EH (cell line): ENCODE measurements at places on chromosomes 5 and 9.

DNA sequence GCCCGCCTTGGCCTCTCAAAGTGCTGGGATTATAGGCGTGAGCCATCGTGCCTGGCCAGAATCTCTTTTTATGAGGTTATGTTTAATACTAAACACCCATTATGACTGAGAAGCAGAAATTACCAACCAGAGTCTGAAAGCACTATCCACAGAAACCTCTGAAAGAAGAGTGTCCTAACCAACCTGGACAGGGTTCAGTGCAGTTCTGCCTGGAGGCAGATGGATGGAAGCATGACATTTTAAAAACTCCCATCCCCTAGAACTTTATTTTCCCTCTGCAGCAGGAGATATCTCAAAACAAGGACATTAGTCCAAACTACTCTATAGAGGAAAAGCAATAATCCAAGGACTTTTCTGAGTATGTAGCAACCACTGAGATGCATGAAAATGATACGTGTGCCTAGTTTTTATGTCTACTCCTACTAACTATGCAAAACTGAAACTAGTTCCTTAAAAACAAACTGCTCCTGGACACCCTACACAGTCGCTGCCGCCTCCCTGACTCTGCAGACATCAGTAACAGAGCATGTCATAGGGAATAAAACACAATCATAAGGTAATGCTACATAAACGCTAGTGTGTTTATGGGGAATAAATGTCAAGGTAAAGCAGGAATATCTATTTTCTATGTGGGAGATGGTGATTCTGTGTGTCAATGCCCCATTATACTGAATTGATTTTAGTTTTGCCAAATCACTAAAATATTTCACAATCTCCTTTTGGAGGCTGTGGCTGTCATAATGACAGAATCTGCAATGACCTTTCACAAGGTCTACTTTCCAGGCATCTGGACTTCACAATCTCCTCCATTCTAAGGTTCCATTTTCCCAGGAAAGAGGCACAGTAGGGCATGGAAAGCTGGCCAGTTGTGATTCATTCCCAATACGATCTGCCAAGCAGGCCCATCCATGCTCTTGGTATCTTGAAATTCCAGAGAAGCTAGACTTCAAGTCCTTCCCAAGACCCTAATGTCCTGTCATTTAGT, 122.8 kb downstream of the SIL1 start:
- peak; percentile 28 for DNase-seq

- no peak for DNase-seq
These were observed 19.7 kb downstream of the MEGF9 start for GRCh38 chr9:120694559-120694958.

- DNase-seq, result no peak
These were observed 11.8 kb downstream of the NR2F1 start for GRCh38 chr5:93594591-93595419.

DNA sequence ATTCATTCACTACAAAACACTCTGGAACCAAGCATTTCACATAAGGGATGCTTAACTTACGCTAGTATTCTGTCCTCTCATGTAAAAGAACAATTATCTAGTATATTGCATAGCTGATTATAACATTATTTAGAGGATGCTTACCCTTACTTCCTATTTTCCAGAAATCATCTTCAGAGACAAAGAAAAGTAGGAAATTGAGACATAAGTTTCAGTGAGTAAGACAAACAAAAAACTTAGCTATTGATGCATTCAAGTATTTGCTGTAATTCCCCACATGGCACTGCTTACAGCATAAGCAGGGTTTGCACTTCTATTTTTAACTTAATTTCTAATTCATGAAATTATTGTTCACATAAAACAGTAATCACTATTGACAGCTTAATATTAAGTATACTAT, 104.8 kb upstream of the SREK1 start:
- no peak for DNase-seq

DNA sequence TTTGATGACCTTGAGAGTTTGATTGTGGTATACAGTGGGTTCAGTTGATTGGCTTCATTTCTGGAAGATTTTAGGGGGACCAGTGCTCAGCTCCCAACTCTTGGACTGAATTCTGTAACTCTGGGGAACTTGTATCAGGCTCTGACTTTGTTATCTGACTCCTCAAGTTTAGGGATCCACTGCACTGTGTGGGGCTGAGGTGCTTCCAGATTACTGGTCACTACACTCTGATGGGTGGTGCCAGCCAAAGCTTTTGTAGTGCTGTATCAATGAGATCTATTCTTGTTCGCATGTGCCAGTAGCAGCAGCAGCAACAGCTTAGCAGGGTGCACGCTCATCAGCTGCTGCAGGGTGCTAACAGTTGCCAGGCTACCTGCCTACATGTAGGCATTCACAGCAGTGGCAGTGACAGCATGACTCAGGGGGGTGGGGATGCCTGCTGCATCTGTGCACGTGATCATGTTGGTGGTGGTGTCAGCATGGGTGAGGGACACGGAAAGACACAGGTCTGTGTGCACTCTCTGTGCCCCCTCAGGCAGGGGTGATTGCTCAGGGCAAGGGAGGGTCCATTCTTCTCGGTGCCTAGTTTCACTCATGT, 438.8 kb upstream of the SEMA6A start:
- no peak for DNase-seq

DNA sequence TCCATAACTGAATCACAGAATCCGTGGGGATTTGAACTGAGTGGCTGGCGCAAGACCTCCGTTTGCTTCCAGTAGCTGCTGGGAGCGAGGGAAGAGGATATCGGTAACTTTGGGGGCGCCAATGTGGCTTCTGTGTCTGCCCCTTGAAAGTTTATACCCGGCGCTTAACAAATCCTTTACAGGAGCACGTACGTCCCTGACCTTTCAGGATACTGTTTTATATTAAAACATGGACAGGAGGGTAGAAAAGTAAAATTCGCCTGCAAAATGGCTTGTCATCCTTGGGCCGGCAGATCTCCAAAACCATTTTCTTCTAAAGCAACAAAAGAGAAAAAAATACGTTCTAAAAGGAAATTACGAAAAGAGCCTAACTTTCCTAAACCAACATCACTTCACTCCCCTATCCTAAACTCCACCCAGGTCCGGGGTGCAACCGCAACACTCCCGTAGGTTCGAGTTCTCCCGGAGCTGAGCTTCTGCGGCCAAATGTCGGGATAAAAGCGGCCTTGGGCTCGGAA, 656 bp upstream of the DMRT3 start:
- DNase-seq, result no peak

GRCh38 chr9:27280860-27281259, 16.1 kb downstream of the EQTN start:
- DNase-seq, result peak; percentile 2

DNA sequence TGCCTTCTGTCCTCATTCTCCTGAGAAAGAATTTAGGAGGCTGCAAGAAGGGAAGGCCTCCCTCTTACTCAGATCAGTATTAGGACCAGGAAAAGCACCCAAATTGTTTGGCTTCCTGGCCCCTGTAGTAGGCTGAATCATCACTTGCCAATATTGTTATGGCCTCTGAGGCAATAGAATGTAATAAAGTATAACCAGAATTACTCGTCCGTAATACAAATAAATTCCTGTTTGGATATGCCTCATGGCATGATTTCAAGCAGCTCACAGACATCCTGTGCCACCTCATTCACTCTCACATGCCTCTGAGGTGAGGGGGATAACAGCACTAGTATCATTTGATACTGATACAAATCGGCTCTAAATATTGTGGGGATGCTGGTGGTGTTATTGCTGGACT, 427.3 kb downstream of the ISL1 start:
- DNase-seq, result no peak

DNA sequence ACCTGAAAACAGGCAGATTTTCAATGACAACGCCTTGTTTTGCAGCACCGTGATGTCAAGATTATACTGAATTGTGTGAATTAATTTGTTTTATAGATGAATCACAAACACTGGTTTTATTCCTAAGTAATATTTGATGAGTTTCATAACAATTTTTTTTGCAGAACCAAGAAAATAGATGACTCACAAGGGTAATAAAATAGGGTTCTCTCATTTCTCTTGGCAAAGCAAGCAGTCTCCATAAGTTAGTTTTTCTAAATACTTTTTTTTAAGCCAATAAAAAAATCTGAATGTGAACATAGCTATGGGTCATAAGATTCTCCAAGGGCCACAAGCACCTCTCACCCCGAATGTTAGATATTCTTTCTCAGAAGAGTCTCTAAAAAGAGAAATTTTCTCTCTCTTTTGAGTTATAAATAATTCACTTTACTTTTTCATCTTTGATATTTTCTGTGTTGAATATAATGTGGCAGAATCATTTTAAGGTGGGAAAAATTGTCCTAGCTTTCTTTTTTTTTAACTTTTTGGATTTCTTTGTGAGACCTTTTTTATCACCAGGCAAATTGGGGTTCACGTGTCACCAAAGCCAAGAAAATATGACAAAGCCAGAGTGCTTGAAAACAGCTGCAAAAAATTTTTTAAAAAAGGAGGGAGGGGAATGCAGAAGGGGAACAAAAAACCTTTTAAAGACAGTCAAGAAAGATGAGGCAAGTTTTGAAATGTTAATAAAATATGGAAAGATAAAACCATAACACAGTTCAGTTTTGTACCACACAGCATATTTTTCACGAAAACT, 174.6 kb upstream of the DAPK1 start:
- peak; percentile 79 for DNase-seq

DNA sequence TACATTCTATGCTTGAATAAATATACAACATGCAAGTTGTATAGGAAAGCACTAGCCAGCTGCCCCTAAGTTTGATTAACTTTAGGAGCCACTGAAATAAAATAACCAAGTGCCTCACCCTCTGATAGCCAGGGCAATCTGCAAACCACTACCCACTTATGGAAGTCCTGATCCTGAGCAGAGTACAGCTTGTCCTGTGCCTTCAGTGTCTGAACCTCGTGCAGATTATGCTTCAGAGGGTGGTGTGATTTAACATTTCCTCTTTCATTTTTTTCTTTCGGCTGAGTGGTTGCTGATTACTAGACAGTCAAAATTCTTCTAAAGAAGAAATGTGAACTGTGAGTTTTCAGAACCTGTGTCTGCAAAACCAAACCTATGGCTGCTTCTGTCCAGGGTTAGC, 327.7 kb downstream of the PIK3R1 start:
- DNase-seq, result no peak

GRCh38 chr5:144547098-144547499, 376.4 kb downstream of the KCTD16 start:
- DNase-seq, result peak; percentile 7

DNA sequence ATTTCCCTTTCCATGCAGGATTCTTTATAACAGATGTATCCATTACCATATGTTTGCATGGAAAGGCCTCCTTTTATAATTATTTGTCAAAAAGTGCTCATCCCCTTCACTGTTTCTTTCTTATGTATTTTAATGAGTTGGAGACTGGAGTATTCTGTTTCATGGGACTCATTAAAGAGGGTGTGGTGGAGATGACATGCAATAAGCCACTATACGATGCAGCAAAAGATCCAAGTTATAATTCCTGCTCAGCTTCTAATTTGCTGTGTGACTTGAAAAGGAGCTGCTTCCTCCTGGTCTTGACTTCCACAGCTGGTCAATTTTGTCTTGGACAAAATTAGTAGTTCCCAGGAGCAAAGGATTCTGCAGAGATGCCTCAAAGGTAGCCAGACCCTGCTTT, 13.9 kb downstream of the SGCD start:
- no peak for DNase-seq

GRCh38 chr5:92991581-92992067, 589.4 kb downstream of the NR2F1-AS1 start:
- peak; percentile 12 for DNase-seq

- no peak for DNase-seq
These were observed 13.1 kb downstream of the DIAPH1 start for GRCh38 chr5:141605523-141606277.

- DNase-seq, result no peak
These were observed 96.7 kb upstream of the MEF2C start for GRCh38 chr5:88979726-88980125.

GRCh38 chr5:105230516-105231157, 1668.0 kb upstream of the NUDT12 start:
- no peak for DNase-seq

DNA sequence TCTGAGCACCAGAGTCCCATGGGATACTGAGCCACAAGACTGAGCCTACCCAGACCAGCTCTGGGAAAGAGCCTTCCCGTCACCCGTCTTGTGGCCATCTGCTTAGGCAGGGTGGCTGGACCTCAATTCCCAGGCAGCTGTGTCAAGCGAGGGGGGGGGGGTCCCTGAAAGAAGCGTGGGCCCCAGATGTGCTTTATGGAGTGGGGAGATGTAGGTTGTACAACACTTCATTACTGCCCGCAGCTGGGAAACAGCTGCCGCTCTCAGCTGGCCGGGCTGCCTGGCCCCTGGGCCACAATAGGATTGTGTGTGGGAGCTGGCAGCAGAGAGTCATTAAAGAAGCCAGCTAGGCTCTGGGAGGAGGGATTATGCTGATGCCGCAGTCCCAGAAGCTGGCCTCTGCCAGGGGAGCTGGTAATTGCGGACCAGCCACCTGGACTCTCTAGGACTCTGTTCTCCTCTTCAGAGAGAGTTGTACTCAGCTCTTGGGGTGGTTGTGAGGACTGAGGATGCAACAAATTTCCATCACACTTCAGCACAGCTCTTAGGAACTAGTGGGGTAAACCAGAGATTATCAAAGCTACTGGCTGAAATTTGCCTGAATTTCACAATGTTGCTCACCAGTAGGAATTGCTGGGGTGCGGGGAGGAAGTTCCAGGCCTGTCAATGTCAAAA, 145.4 kb downstream of the GADD45G start:
- no peak for DNase-seq

GRCh38 chr5:179700401-179700918, 1.7 kb downstream of the CANX start:
- peak; percentile 6 for DNase-seq

GRCh38 chr9:93967020-93967803, 12.1 kb upstream of the BARX1 start:
- DNase-seq, result no peak

DNA sequence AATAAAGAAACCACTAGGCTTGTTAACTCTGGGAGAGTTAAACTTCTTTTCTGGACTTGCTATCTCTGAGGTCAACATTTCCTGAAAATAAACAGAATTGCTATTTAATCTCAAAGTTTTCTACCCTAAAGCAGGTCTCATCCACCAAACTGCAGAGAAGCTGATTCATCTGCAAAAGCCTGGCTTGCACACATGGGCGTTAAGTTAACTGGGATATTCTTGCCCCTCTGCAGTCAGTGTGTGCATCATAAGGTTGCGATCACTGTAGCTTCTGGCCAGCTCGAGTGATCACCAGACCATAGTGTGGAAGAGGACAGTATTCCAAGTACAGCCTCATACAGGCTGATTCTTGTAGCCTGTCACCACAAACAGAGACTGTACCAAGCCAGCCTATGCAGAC, 99.2 kb downstream of the SPOCK1 start:
- DNase-seq, result no peak

DNA sequence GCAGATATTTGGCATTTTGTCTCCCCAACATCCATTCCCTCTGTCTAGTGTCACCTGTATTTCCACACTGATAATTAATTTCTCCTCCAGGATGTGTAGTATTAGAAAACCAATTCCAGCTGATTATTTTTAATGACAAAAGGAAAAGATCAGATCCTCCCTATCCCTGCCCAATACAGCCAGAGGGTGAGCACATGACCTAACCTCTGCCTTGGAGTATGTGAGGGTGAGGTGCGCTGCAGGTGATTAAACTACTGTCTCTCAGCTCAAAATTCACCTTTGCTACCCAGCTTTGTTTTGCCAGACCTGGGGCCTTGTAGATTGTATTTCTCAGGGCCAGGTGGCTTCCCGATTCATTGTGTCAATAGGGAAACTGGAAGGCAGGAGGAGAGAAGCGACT, 402.1 kb downstream of the PRELID2 start:
- DNase-seq, result no peak

GRCh38 chr9:93676310-93677047, 100.1 kb downstream of the PHF2 start:
- DNase-seq, result no peak
